ENCODE measurements at places on chromosomes 7 and 10. TPM values are rescaled to one million over a fixed set of nuclear protein-coding genes. Genes with fewer than 3 reads are reported as not detected.
A peak's percentile ranks its signal among the peaks of the same experiment; 100 is the strongest.

DNA sequence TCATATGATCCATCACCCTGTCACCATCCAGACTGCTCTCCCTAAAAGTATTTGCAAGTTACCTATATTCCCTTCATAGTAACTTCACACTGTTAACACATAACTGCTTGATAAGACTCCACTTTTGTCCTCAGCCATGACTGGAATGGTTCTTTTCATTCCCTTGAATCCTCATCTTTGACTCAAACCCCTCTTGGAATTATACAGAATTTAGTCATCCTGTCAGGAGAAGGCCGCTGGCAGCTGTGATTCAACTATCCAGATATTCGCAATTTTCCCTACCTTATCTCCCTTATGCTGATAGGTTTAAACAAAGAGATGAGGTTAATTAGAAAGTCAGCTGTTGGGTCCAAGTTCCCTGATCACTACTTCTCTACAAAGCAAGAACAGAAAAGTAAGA is 143.0 kb upstream of the HPS1 start:
- DNase-seq: no peak
- no peaks in the 10 kb centered on the region for H3K36me3 ChIP-seq

The CTAGE4 gene
- 0.09 TPM for total RNA-seq

- no peak for DNase-seq
- no peak overlapping the region for H3K4me3 ChIP-seq
- H3K36me3 ChIP-seq: no peaks in the 10 kb centered on the region
- H3K4me1 ChIP-seq: no peaks in the 10 kb centered on the region
Measured at GRCh38 chr7:11951909-11952308, 119.9 kb upstream of the THSD7A start.

DNA sequence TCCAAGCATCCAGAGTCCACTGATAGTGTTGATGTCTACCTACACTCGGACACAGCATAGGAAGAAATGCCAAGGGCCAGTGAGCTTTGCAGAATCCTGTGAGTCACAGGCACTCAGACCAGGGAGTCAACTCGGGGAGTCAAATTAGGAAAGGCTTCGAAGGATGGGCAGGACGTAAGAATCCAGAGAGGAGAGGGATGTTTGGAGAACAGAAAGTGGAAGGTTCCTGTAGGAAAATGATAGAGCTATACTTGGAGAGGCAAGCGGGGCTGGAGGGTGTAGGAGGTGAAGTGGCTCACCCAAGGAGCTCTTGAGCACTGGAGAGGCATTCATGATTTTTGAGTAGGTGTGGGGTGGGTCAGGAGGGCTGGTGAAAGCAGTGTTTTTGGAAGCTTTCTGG is 3.0 kb downstream of the ZYX start:
- H3K4me1 ChIP-seq: peaks cover 74% of the 10 kb centered on the region
- peaks cover 65% of the 10 kb centered on the region for H3K36me3 ChIP-seq
- peak; percentile 16 for DNase-seq
- peak overlapping the region; percentile 36 for H3K4me3 ChIP-seq

DNA sequence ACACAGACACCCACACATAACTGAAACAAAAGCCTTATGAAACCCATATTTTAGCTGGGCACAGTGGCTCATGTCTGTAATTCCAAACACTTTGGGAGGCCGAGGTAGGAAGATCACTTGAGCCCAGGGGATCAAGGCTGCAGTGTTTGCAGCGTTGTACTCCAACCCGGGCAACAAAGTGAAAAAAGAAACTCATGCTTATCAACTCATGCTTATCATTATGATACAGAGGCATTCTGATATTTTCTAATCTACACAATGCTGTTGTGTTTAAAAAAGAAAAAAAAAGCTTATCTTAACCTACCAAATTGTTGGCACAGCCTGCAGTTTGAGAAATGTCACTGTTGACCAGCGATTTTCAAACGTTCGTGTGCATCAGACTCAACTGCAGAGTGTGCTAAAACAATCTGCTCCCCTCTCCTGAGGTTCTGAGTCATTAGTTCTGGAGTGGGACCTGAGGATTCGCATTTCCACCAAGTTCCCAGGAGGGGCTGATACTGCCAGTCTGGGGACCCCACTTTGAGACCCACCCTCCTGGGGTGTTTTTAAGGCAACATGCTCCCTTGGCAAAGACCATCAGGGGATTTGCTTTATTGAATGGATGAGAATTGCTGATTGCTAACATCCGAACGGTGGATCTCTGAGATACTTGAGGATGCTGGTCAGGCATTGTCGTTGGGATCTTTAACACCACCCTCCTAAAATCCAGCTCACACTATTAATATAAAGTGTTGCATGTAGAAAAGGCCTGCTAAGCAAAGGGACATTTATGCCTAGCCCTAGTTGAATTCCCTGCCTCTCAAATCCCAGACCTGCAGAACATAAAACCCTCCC is 16.2 kb downstream of the CHST3 start:
- peaks cover 90% of the 10 kb centered on the region for H3K4me1 ChIP-seq
- H3K27me3 ChIP-seq: no peaks in the 10 kb centered on the region
- no peak overlapping the region for H3K4me3 ChIP-seq
- peak overlapping the region; percentile 81 for H3K27ac ChIP-seq

The AGMO gene
- 0.80 TPM for total RNA-seq

- no peak overlapping the region for H3K27ac ChIP-seq
- peak; percentile 91 for DNase-seq
- no peaks in the 10 kb centered on the region for H3K36me3 ChIP-seq
- H3K4me1 ChIP-seq: no peaks in the 10 kb centered on the region
- no peaks in the 10 kb centered on the region for H3K27me3 ChIP-seq
- H3K4me3 ChIP-seq: no peak overlapping the region
Measured at GRCh38 chr7:17369691-17370426, 71.4 kb downstream of the AHR start.

The HOXA9 gene
- total RNA-seq: 16.6 TPM

The ZMYND11 gene
- total RNA-seq: 58.3 TPM

DNA sequence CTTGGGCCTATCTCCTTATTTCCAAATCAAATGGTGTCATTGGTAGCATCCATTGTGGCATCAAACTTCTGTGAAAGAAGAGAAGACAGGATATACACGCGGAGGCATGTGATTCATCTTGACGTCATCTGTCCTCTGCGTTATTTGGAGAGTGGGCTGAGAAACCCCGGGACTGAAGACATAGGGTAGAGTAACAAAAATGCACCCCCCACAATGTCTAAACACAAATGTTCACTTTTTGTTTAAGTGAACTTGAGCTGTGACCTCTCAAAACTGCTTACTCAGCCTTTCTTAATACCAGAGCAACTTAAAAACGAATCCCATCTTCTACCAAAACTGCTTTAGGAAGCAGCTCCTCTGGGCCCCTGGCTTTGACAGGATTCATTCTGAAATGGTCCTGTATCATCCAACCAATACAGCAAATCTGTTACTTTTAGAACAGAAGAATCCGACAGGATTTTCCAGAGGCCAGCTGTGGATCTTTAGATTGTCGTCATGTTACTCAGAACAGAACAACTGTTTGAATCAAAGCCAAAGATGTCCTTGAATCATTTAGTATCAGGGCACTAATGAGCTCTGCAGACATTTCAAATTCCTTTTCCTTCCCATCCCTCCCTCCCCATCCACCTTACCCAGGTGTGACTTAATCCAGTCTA is 438.1 kb downstream of the SUGCT start:
- H3K4me3 ChIP-seq: no peak overlapping the region
- H3K27me3 ChIP-seq: no peaks in the 10 kb centered on the region
- DNase-seq: peak; percentile 77

The BTRC gene
- total RNA-seq: 14.3 TPM

DNA sequence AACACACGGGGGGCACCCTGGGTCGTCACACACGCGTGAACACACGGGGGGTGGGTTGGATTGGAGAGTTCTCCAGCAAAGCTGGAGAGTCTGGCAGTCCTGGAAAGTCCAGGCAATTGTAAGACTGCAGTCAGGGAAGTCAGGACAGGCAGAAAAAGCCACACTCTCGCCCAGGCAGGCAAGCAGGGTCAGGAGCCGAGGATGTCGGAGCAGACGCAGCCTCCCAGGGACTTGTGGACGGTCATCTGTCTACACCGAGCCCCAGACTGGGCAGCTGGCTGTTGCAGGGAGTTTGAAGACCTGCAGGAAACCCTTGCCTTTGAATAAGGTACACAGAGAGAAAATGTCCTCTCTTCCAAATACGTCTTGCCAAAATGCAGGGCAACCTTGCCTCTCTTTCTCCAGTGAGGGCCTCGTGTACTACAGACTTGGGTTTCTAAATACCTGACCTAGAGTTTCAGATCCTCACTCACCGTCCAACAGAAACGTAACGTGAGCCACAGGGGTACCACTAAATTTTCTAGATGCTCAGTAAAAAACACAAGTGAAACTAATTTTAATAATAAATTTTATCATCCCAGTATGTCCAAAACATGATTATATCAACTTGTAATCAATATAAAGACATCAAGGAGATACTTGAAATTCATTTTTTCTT is 176.7 kb downstream of the ADARB2 start:
- no peak overlapping the region for H3K4me3 ChIP-seq
- DNase-seq: no peak
- H3K4me1 ChIP-seq: no peaks in the 10 kb centered on the region
- H3K27ac ChIP-seq: no peak overlapping the region

- H3K4me1 ChIP-seq: no peaks in the 10 kb centered on the region
- no peak overlapping the region for H3K27ac ChIP-seq
- H3K27me3 ChIP-seq: no peaks in the 10 kb centered on the region
- no peaks in the 10 kb centered on the region for H3K36me3 ChIP-seq
- H3K4me3 ChIP-seq: no peak overlapping the region
Measured at GRCh38 chr7:137001041-137001440, 132.6 kb downstream of the CHRM2 start.

GRCh38 chr10:71343392-71343773 is 24.3 kb downstream of the SLC29A3 start:
- peak overlapping the region; percentile 62 for H3K27ac ChIP-seq
- peak; percentile 85 for DNase-seq
- H3K4me1 ChIP-seq: peaks cover 43% of the 10 kb centered on the region

The RPEL1 gene
- total RNA-seq: not detected

DNA sequence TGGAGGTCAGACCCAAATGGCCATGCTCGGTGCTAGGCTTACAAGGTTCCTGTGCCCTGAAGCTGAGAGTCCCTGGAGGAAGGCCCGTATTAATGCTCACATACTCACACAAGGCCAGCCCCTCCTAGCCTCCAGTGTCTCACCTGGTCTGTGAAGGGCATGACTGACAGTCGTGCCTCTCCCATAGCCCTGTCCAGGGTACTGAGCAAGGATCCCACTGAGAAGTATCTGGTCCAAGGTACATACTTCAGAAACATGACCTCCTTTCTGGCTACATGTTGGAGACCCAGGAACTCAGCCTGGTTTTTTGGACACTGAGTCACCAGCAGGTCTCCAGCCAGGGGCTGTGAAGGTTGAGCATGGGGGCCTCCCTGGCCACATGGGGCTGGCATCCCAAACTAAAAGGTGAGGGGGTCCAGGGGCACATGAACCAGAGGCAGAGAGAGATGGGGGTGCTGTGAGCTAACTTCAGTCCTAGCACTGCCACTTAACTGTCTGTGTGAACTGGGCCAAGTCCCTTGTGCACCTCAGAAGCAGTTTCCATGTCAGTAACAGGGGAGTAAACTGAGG is 17.6 kb upstream of the RASGEF1A start:
- DNase-seq: no peak
- H3K4me1 ChIP-seq: no peaks in the 10 kb centered on the region
- no peaks in the 10 kb centered on the region for H3K36me3 ChIP-seq

- DNase-seq: no peak
- H3K27me3 ChIP-seq: no peaks in the 10 kb centered on the region
- peaks cover 49% of the 10 kb centered on the region for H3K4me1 ChIP-seq
- no peak overlapping the region for H3K4me3 ChIP-seq
Measured at GRCh38 chr7:143407287-143408251, 1.1 kb downstream of the EPHA1 start.

GRCh38 chr7:44097064-44097932 is 6.8 kb upstream of the AEBP1 start:
- no peak for DNase-seq
- H3K27ac ChIP-seq: no peak overlapping the region
- no peaks in the 10 kb centered on the region for H3K36me3 ChIP-seq
- H3K4me3 ChIP-seq: no peak overlapping the region
- H3K27me3 ChIP-seq: no peaks in the 10 kb centered on the region

- no peak overlapping the region for H3K4me3 ChIP-seq
- no peak overlapping the region for H3K27ac ChIP-seq
- peaks cover 54% of the 10 kb centered on the region for H3K27me3 ChIP-seq
- H3K36me3 ChIP-seq: no peaks in the 10 kb centered on the region
- H3K4me1 ChIP-seq: no peaks in the 10 kb centered on the region
Measured at GRCh38 chr7:155392726-155393570, 65.0 kb upstream of the EN2 start.

DNA sequence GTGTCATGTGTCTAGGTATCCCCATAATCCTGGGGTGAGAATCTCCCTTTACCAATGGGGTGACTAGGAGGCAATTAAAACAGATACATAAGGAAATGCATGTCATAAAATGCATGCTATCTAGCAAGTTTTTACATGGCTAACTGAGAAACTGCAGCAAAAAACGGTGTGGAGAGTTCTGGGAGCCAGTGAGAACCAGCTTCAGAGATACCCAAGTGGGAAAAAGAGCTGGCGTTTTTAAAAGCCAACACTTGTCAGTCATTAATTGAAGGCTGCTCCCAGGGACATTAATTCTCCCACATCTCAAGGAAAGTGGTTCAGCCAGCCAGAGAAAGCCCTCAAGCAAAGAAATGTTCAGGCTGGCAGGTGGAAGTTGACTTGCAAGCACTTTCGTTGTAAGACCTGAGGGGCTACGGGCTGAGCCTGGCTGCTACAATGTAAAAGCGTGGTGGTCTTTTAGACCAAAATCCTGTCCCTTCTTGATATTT is 28.1 kb downstream of the ST8SIA6 start:
- no peaks in the 10 kb centered on the region for H3K4me1 ChIP-seq
- no peak for DNase-seq
- H3K27ac ChIP-seq: no peak overlapping the region
- no peak overlapping the region for H3K4me3 ChIP-seq
- no peaks in the 10 kb centered on the region for H3K36me3 ChIP-seq
- H3K27me3 ChIP-seq: peaks cover 2% of the 10 kb centered on the region

The GRK5 gene
- 21.4 TPM for total RNA-seq

The SPDYE5 gene
- total RNA-seq: 0.04 TPM

DNA sequence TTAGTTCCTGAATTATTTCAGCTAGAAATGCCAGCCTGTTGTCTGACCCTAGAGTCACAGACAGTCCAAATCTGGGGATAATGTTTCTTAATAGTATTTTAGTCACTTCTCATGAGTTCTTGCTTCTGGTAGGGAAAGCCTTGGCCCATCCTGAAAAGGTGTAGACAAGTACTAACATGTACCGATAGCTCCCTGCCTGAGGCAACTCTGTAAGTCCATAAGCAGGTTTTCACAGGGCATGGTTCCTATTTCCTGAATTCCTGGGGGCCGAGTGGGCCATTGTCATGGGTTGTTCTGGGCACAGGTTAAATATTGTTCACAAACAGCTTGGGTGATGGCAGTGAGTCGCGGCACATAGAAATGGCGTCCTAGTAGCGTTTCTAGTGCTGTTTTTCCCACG is 3.1 kb upstream of the ZNF117 start:
- DNase-seq: no peak
- H3K4me3 ChIP-seq: no peak overlapping the region
- H3K27me3 ChIP-seq: no peaks in the 10 kb centered on the region

GRCh38 chr7:153835712-153836265 is 216.4 kb upstream of the DPP6 start:
- H3K4me3 ChIP-seq: no peak overlapping the region
- DNase-seq: no peak

The HECW1 gene
- total RNA-seq: 0.13 TPM

- no peaks in the 10 kb centered on the region for H3K27me3 ChIP-seq
- H3K27ac ChIP-seq: peak overlapping the region; percentile 23
- DNase-seq: peak; percentile 66
- no peaks in the 10 kb centered on the region for H3K36me3 ChIP-seq
- H3K4me1 ChIP-seq: no peaks in the 10 kb centered on the region
Measured at GRCh38 chr7:111292026-111292470, 201.1 kb downstream of the LRRN3 start.

The MAP3K8 gene
- 4.1 TPM for total RNA-seq

The TMEM225B gene
- 0.89 TPM for total RNA-seq

The PDCD11 gene
- total RNA-seq: 26.6 TPM
